Adrenal gland (tissue), 19 donors: ENCODE measurements at places on chromosomes 1 and 21. TPM values are rescaled to one million over a fixed set of nuclear protein-coding genes. Genes with fewer than 3 reads are reported as not detected.

DNA sequence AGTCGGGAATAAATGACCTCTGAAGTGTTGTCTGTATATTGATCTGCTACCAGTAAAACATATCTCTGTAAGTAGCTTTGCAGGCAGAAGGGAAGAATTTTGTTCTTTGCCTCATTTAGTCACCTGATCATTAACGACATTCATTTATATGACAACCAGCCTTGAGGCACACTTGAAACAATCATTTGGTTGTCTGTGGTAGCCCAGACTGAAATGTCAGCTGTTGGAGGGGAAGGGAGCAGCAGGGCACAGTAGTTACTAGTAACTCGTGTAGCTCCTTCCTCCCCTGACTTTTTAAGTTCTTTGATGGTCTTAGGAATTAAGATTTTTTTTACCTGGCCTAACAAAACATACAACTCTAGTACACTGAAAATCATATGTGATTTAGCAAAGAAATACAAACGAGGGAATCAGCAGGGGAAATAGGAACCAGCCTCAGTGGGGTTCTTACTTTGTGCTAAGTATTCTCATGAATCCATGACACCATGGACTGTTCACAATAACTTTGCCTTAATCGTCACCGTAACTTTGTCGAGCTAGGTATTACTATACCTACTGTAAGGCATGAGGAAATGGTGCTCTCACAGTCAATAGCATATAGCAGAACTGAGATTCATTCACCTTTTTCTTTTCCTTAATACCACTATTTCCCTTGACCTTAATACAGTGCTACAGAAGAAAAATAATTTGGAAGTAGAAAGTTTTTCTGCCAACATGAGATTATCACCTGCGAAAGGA lies 6.4 kb downstream of the IL12RB2 start:
- no peaks in the 10 kb centered on the region for H3K4me1 ChIP-seq
- no peak for DNase-seq
- no peak overlapping the region for H3K4me3 ChIP-seq
- no peaks in the 10 kb centered on the region for H3K36me3 ChIP-seq
- H3K27me3 ChIP-seq: peaks cover under 1% of the 10 kb centered on the region

DNA sequence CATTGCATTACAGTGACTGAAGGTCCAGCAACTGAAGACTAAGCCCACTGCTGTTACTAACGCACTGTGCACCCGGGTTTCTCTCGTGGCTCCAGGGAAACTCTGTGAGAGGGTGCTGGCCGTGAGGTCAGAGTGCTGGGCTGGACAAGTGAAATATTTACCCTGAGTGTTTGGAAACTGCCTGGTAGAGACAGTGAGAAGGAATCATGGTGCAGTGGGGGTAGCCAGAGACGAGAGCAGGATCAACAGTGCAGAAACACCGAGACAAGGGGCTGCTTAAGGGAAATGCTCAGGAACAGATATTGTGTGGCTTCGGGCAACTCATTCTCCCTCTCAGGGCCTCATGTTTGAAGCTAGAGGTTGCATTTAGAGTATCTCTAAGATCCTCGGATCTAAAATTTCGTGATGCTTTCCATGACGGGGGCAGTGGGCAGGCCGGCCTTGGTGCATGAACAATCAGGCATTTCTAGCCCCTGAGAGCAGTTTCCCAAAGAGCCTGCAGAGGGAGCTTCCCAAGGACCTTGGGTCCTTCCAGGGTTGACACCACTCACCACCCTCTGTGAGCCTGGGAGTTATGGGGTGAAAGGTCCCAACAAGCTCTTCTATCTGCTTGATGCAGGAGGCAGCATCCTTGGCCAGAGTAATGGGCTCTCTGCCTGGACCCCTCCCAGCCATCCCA lies 9.7 kb downstream of the CD2 start:
- H3K4me3 ChIP-seq: no peak overlapping the region
- no peaks in the 10 kb centered on the region for H3K36me3 ChIP-seq
- H3K27ac ChIP-seq: no peak overlapping the region
- H3K4me1 ChIP-seq: no peaks in the 10 kb centered on the region
- no peak for DNase-seq
- no peaks in the 10 kb centered on the region for H3K27me3 ChIP-seq

GRCh38 chr1:89822999-89823628 lies 2.3 kb downstream of the LRRC8D start:
- H3K27me3 ChIP-seq: no peaks in the 10 kb centered on the region
- no peak for DNase-seq
- no peaks in the 10 kb centered on the region for H3K4me1 ChIP-seq
- no peaks in the 10 kb centered on the region for H3K36me3 ChIP-seq
- H3K27ac ChIP-seq: no peak overlapping the region

SMCP gene
- total RNA-seq: not detected

DNA sequence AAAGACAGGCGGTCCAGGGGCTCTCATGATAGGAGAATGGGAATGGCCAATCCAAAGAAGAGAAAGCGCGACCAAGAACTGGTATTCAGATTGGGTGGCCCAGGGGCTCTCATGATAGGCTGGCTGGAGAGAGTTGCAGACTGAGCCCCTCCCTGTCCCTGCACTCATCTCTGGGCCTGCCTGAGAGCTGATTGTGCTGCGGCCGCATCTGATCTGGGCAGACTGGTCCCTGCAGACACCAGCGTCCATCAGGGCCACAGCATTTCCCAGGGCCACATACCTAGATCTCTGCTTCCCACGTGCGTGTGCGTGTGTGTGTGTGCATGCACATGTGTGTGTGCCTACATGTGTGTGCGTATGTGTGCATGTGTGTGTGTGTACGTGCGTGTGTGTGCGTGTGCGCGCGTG lies 30.4 kb upstream of the MAN1C1 start:
- H3K4me3 ChIP-seq: no peak overlapping the region
- H3K27me3 ChIP-seq: no peaks in the 10 kb centered on the region
- no peaks in the 10 kb centered on the region for H3K4me1 ChIP-seq
- DNase-seq: no peak
- H3K27ac ChIP-seq: no peak overlapping the region
